ENCODE measurements at places on chromosomes 12 and 14. TPM values are rescaled to one million over a fixed set of nuclear protein-coding genes. Genes with fewer than 3 reads are reported as not detected.

FBLN5 gene
- 72.2 TPM for polyA plus RNA-seq

TEX22 gene
- 0.86 TPM for polyA plus RNA-seq

TSHR gene
- polyA plus RNA-seq = 1.1 TPM

TSPAN8 gene
- 68.7 TPM for polyA plus RNA-seq

CIROP gene
- not detected for polyA plus RNA-seq

SCARB1 gene
- polyA plus RNA-seq = 16.7 TPM

WNT5B gene
- 16.5 TPM for polyA plus RNA-seq

SPX gene
- 21.1 TPM for polyA plus RNA-seq
